ENCODE measurements at places on chromosomes 2 and 18. TPM values are rescaled to one million over a fixed set of nuclear protein-coding genes. Genes with fewer than 3 reads are reported as not detected.

DNA sequence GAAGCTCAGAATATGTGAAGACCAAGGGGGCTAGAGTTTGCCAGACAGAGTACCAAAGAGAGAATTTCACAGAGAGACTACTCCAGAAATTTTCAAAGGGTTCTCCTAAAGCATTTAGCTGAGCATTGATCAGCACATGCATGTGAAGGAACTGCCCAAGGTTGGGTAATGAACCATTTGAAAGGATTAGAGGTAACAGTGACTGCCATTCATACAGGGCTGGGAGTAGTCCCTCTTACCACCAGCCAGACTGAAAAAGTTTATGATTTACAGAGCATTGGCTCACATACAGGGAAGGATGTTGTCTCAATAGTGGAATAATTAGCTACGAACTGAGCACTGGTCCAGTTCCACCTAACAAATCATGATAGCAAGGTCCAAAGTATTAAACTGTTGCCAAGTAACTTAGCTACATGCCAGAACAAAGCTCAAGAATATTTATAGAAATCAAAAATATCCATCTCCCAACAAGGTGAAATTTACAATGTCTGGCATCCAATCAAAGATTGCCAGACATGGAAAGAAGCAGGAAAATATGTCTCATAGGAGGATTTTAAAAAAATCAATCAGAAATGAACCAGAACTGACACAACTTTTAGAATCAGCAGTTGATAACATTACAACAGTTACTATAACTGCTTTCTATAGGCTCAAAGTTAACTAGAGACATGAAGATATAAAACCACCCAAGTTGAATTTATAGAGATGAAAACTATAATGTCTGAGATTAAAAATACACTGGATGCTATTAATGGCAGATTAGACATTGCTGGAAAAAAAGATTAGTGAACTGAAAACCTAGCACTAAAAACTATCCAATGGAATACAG, 25.7 kb upstream of the RNF103 start:
- no peak for DNase-seq

- no peak for DNase-seq
Measured at GRCh38 chr2:236861196-236861875, 224.4 kb upstream of the COPS8 start.

DNA sequence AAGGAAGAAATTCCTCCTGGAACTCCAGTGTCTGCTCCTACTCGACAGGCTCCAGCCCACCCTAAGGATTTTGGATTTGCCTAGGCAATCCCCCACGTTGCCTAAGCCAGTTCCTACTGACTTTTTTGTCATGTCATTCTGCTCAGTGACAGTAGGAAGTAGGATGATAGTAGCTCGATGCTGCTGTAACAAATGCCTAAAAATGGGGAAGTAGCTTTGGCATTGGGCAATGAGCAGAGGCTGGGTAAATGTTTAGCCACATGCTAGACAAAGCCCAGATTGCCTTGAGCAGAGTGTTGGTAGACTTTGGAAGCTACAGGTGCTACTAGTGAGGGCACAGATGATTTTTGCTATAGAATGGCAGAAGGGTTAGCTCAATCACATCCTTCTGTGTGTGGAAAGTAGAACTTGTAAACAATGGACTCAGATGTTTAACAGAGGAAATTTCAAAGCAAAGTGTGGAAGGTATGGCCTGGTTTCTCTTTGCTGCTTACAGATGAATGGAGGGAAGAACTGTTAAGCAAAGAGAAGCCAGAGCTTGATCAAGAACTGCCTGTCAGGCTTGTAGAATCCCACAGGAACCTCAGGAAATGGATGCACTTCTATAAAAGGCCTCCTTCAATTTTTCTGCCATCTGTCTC, 154.8 kb downstream of the RNF144A start:
- no peak for DNase-seq

GRCh38 chr2:88450925-88451810, 1.3 kb downstream of the FOXI3 start:
- DNase-seq = no peak

DNA sequence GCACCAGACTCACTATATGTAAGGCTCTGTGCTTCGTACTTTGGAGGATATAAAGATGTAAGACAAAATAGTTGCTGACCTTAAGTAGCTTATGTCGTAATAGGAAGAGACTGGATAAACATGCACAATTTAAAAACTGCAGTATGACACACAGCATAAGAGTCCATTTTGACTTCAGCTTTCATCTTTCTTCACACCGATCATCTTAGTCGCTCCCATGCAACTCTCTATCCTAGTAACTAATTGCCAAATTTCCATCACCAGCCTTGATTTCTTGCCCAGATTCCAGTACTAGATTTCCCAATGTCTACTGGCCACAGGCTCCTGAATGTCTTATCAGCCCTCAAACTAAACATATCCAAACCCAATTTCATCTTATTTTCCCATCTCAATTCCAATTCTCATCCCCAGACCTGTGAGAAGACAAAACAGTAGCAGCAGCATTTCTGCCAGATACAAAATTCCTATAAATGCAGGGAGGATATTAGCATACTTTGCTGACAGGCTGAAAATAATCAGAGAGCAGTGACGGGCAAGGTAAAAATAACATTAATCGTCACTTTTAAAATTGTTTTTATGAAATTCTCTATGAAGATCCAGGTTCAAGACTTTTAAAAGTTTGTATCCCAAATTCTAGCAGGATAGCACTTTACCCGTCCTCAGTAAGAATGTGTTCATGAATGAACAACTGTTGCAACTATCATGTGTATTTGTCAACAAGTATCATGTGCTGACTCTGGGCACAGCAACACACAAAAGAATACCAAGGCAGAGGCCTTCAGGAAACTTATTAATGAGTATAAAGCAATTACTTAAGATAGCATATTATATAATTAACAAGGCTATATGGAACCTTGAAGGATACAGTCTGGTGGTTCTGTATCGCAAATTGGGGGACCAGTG, 42.2 kb downstream of the KIDINS220 start:
- DNase-seq = no peak

DNA sequence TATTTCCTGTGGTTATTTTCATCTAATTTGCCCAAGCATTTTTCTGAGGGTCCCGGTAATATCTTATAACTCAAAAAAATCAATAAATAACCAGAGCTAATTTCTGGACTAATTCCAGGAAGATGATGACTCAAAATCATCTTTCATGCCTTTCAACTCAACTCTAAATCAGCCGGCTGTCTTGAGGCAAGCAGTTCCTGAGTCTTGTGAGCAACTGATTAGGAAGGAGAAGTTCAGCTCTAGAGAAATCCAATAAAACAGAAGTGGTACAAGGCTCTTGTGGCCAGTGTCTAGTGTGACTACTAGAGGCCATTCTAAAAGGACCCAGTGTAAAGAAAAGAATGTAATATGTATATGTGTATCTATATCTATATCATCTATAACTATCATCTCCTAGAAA, 890.4 kb downstream of the TRIB2 start:
- DNase-seq = no peak

GRCh38 chr2:218788529-218789255, 6.7 kb downstream of the CYP27A1 start:
- DNase-seq = no peak

- DNase-seq = no peak
Measured at GRCh38 chr18:11818486-11819203, 32.6 kb upstream of the CHMP1B start.

GRCh38 chr2:150789376-150789905, 302.0 kb upstream of the RND3 start:
- DNase-seq = no peak

DNA sequence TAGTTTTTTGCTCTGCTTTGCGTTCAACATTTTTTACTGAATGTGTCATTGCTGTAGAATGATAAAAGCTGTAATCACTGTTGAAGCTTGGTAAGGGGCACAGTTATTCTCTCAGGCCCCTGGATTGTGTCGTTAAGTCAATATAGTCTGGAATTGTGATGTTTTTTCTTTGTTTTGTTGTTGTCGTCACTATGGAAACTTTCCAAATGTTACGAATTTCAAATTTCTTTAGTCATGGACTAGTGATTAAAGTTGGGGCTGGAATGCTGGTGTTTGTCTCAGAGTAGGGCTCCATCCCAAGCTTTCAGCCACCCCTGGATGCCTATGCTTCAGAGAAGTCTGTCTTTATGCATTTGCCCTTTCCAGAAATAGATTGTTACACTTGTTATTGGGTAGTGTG, 287.2 kb downstream of the CDH19 start:
- DNase-seq = no peak

DNA sequence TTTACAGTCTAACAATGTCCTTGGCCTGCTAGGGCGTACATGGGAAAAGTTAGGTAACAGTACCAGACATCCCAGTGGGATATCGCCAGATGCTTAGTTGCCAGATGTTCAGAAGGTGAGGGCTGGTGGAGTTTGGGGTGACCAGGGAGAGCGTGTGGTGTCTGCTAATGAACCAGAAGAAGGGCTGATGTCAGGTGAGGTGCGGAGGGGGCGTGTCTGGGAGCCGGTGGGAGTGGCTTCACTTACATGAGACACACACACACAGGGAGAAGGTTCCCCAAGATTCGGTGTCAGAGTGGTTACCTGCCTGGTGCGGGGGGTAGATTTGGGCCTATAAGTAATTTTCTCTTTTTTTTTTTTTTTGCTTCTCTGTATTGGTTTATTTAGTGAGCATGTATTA, 12.2 kb downstream of the RAB31 start:
- DNase-seq = no peak

- DNase-seq = peak; percentile 43
Measured at GRCh38 chr18:56321470-56321869, 316.9 kb downstream of the TXNL1 start.

DNA sequence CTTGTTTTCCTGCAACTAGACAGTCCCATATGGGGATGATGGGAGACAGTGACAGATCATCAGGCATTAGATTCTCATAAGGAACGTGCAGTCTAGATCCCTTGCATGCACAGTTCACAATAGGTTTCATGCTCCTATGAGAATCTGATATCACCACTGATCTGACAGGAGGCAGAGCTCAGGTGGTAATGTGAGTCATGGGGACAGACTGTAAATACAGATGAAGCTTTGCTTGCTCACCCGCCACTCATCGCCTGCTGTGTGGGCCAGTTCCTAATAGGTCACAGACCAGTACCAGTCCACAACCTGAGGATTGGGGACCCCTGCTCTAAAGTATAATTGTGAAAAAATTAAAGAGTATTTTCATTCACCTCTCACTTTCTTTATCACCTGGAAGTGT, 23.6 kb upstream of the RAB1A start:
- DNase-seq = no peak

- DNase-seq = no peak
Measured at GRCh38 chr18:26457611-26458353, 90.6 kb downstream of the KCTD1 start.

- DNase-seq = no peak
Measured at GRCh38 chr2:231987124-231987727, 25.7 kb downstream of the DIS3L2 start.

GRCh38 chr2:147442816-147443215, 402.0 kb upstream of the ACVR2A start:
- no peak for DNase-seq

DNA sequence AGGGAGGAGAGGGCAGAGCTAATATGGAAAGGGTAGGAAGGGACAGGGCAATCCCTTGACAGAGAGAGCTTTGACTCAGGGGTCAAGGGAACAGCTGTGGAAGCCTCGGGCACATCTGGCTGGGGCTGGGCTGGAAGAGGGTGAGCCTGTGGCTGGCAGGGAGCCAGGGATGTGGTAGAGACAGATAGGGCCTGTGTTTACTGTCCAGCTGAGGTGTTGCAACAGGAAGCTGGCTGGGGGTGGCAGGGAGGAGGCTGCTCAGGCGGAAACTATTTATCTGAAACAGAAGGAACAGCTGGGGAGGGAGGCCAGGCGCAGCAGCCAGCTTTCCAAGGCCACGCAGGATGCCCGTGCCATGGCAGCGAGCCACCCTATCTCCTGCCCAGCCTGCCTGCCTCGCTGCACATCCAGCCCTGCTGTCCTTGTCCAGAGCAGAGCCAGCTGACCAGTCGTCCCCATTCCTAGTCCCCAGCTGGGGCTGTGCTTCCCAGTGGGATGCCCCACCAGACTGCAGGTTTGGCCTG, 264.7 kb downstream of the CYP26B1 start:
- DNase-seq = peak; percentile 97

DNA sequence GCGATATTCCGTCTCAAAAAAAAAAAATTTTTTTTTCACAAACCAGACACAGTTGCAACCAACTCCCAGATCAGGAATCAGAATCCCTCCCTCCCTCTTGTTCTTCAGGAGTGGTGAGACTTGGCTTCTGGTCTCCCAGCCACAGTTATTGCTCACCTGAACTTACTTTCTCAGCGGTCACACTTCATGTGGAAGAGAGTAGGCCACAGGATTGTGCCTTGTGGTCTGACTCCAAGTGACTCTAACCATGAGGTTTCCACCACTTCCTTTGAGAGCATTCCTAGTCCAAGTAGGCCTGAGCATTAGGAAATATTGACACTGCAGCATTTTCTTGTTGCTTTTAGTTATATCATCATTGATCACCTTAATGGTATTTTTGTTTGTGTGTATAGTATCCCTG, 12.1 kb downstream of the FMNL2 start:
- DNase-seq = no peak

DNA sequence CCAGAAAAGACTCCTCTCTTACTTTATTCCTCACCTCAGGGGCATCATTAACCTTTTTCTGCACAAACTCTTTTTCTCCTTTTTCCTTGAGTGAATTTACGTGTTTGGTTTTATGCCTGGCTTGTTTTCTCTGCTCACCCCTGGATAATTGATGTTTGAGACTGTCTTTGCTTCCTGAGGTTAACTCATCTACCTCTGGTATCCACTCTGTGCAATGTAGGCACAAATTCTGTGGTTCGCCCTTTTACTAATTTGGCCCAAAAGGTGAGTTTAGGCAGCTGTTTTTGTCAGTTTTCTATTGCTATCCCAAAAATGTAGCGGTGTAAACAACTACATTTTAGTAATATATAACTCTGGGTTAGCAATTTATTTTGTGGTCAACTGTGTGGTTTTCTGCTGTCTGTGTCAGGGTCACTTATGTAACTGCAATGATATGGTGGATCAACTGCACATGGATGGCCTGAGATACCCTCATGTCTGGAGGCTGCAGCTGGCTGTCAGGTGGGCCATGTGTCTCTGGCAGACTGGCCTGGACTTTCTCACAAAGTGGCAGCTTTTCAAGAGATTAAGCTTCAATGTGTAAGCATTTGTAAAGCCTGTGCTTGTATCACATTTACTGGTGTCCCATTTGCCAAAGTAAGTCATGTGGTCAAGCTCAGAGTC, 329.7 kb downstream of the FSIP2 start:
- peak; percentile 21 for DNase-seq

Gene CROCC2
- not detected for total RNA-seq

Gene IL18R1
- total RNA-seq = 5.5 TPM

Gene OTOS
- not detected for total RNA-seq

Gene COPS8
- total RNA-seq = 80.9 TPM

Gene RAB12
- 29.7 TPM for total RNA-seq

Gene FAM237A
- not detected for total RNA-seq

Gene CNGA3
- total RNA-seq = 0.28 TPM

Gene C2orf78
- total RNA-seq = not detected

Gene CTIF
- 20.5 TPM for total RNA-seq

Gene FEV
- total RNA-seq = 7.2 TPM

Gene CYS1
- 2.7 TPM for total RNA-seq

Gene SCG2
- 0.29 TPM for total RNA-seq

Gene KCNE4
- 5.7 TPM for total RNA-seq

Gene NEU2
- not detected for total RNA-seq

Gene FAM117B
- 20.9 TPM for total RNA-seq

Gene SSB
- 80.4 TPM for total RNA-seq

Data from adrenal gland (tissue), 19 donors.